ENCODE measurements at places on chromosomes 3 and 15. TPM values are rescaled to one million over a fixed set of nuclear protein-coding genes. Genes with fewer than 3 reads are reported as not detected.

The LTK gene
- not detected for total RNA-seq

The SLC7A14 gene
- total RNA-seq: 4.1 TPM

The SAXO2 gene
- total RNA-seq: 0.65 TPM

The TMOD2 gene
- 6.6 TPM for total RNA-seq

The SPESP1 gene
- total RNA-seq: 3.2 TPM

The NPAP1 gene
- total RNA-seq: not detected

The CA12 gene
- 42.1 TPM for total RNA-seq

The RTP4 gene
- total RNA-seq: 2.0 TPM

The TRIM42 gene
- not detected for total RNA-seq

The FGF7 gene
- 976 TPM for total RNA-seq

The TIGIT gene
- total RNA-seq: not detected

The BNIP2 gene
- 66.1 TPM for total RNA-seq

The SNX33 gene
- 13.5 TPM for total RNA-seq

The UBE2E1 gene
- total RNA-seq: 75.1 TPM

The GHSR gene
- not detected for total RNA-seq

The CFAP161 gene
- not detected for total RNA-seq

The CCDC12 gene
- total RNA-seq: 29.9 TPM

The ZBTB47 gene
- total RNA-seq: 21.5 TPM

The ERICH6 gene
- not detected for total RNA-seq

The AP2M1 gene
- total RNA-seq: 773 TPM

The ZKSCAN7 gene
- 7.8 TPM for total RNA-seq

The VPS33B gene
- 10.0 TPM for total RNA-seq

The ROPN1 gene
- total RNA-seq: not detected

The DCBLD2 gene
- 78.8 TPM for total RNA-seq

The TGM4 gene
- not detected for total RNA-seq

The NANOGP8 gene
- total RNA-seq: not detected

The IL5RA gene
- total RNA-seq: not detected

The PPP4R2 gene
- 79.2 TPM for total RNA-seq

The ARPIN gene
- 9.8 TPM for total RNA-seq
